ENCODE measurements at places on chromosomes 3 and 15. TPM values are rescaled to one million over a fixed set of nuclear protein-coding genes. Genes with fewer than 3 reads are reported as not detected.

DNA sequence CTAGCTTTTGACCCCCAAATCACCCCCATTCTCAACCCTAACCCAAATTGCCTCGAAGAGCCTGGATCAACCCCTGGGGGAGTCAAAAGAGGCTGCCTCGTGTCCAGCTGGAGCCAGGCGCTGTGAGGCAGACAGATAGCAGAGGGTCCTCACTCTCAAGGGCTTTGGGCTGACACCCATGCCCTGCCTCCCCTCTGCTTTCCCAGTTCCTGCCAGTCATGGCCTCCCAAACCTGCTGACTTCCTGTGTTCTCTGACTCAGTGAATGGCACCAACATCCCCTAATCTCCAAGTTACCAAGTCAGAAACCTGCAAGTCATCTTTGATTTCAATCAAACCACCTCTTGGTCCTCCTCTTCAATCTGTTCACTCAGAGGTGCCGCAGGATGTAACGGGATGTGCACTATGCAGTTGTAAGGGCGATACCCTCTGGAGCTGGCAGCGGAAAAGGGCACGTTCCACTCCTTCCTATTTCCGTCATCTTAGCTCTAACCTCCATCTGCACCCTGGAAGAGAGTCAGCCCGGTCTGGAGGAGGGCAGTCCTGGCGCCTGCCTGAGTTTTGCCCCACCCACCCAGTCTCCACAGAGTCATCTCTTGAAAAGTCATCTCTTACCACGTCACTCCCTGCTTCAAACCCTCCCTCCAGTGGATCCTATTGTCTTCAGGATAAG, 52.4 kb upstream of the FAM174B start:
- DNase-seq: no peak

- DNase-seq: no peak
These were observed 44.3 kb upstream of the MRPS22 start for GRCh38 chr3:139299261-139300132.

GRCh38 chr3:132445817-132446216, 28.5 kb downstream of the DNAJC13 start:
- DNase-seq: no peak

DNA sequence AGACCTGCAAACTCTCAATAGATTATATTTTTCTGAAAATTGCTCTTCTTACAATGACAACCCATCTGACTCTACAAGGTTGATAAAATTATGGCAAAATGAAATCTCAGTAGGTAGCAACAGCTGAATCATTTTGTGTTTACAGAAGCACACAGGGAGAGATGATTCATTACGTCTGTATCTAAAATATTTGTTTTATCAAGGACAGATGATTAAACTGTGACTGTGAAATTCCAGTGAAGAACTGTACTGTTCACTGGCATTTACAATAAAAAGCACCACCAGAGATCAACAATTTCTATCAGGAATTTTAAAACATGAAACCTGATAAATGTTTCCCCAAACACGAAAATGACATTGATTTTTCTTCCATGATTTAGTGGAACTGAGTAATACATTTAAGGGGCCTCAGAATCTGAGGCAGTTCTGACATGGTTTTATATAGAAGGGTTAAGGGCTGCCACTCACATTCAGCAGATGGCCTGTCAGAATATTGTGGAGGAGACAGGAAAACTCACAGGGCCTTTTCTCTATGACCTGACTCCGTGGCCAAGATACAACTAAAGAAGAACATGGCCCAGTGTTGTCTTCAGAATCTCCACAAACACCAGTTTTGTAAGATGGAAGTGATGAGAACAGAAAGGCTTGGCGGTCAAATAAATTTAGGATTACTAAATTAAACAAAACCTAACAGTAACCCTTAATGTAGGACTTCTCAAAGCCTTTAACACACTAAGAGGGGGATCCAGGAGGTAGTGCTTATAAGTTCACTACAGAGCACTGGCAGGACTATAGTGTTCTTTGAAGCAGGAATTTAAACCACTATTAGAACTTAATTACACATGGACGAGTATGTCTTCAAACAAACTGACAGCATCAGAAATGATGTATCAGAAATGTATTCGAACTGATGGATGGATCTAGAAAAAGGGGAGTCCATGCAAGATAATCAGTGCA, 25.9 kb downstream of the RAD18 start:
- DNase-seq: no peak

GRCh38 chr3:121981473-121981872, 40.6 kb downstream of the ILDR1 start:
- DNase-seq: no peak

DNA sequence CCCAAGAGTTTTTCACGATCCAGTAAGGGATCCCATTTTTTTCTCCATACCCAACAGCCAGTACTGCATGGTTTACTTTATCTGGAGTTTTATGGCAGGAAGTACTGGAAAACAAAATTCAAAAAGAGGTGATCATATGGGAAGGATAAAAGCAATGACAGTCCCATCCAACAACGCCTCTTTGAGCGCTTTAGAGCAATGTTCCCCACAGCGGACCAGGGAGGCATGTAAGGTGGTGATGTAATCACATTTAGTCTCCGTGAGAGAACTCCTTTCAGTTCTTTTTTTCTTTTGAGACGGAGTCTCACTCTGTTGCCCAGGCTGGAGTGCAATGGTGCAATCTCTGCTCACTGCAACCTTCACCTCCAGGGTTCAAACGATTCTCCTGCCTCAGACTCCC, 21.8 kb downstream of the CTSH start:
- DNase-seq: no peak

- no peak for DNase-seq
These were observed 29.0 kb downstream of the HGD start for GRCh38 chr3:120652896-120653545.

GRCh38 chr15:43277901-43278300, 11.2 kb upstream of the TGM5 start:
- no peak for DNase-seq

Gene SLCO3A1
- 45.9 TPM for total RNA-seq

Gene ASB14
- 9.0 TPM for total RNA-seq

Gene PCOLCE2
- total RNA-seq: 64.1 TPM

Gene SCN11A
- total RNA-seq: 0.08 TPM

Data from Right ventricle myocardium inferior (tissue), 1 donor.